T-helper 2 cell treated with Interferon-gamma antibody and Interleukin-4, amounts not matched to agents 100 ng/mL and 5 ng/mL, for 36 hours (primary cell): ENCODE measurements at places on chromosomes 11 and 22. TPM values are rescaled to one million over a fixed set of nuclear protein-coding genes. Genes with fewer than 3 reads are reported as not detected.

Gene DCDC1
- total RNA-seq = 0.16 TPM in 1 of 2 replicates, not detected in the other

Gene DTX4
- total RNA-seq = 0.30 and 0.36 TPM in 2 replicates

Gene ZFTA
- total RNA-seq = 1.8 and 2.2 TPM in 2 replicates

Gene RFPL1
- total RNA-seq = 0.11 TPM in 1 of 2 replicates, not detected in the other

Gene TRIM66
- total RNA-seq = 14.1 and 14.9 TPM in 2 replicates

Gene BATF2
- total RNA-seq = not detected in 2 replicates

Gene FJX1
- 0.14 TPM in 2 replicates for total RNA-seq

Gene ZDHHC24
- 12.5 and 13.6 TPM in 2 replicates for total RNA-seq

Gene C22orf31
- total RNA-seq = not detected in 2 replicates

Gene LGR4
- total RNA-seq = 0.11 TPM in 1 of 2 replicates, not detected in the other

Gene MRGPRX3
- not detected in 2 replicates for total RNA-seq

Gene ART1
- total RNA-seq = not detected in 2 replicates

Gene POTEH
- total RNA-seq = not detected in 2 replicates
